ENCODE measurements at places on chromosomes 12 and 14.
A peak's percentile ranks its signal among the peaks of the same experiment; 100 is the strongest.

DNA sequence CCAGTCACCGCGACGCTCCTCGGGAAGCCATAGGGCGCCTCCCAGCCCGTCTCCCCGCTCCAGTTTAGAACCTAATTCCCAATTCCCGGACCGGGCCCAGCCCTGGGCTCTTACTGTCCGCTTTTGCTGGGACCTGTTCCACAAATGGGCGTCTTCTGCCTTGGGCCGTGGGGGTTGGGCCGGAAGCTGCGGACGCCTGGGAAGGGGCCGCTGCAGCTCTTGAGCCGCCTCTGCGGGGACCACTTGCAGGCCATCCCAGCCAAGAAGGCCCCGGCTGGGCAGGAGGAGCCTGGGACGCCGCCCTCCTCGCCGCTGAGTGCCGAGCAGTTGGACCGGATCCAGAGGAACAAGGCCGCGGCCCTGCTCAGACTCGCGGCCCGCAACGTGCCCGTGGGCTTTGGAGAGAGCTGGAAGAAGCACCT is 797 bp downstream of the UNG start:
- DNase-seq, result no peak

DNA sequence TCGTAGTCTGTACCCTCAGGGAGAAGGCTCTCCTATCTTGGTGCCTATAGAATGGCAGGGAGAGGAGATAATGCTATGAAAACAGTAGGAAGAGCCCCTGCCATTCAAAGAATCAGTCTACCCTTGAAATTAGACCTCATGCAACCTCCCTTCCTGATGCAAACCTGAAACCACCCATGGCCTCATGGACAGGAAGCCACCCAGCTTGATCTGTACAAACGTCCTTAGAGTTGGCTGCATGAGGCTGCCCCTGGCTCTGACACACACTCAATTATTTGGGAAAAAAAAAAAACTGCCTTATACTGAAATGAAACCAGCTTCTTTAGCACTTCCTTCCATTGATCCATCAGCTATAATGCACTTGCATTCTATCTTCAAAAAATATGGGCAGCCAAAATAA is 116.6 kb upstream of the BCL2L14 start:
- DNase-seq, result no peak

GRCh38 chr14:43949400-43949799 is 557.7 kb downstream of the FSCB start:
- no peak for DNase-seq

GRCh38 chr14:93733631-93734030 is 54.7 kb downstream of the PRIMA1 start:
- DNase-seq, result no peak

GRCh38 chr12:109461846-109462756 is 15.0 kb downstream of the KCTD10 start:
- DNase-seq, result no peak

GRCh38 chr14:98200601-98201000 is 1071.4 kb downstream of the BCL11B start:
- DNase-seq, result no peak

GRCh38 chr12:119292893-119293630 is 41.5 kb upstream of the CCDC60 start:
- DNase-seq, result no peak

DNA sequence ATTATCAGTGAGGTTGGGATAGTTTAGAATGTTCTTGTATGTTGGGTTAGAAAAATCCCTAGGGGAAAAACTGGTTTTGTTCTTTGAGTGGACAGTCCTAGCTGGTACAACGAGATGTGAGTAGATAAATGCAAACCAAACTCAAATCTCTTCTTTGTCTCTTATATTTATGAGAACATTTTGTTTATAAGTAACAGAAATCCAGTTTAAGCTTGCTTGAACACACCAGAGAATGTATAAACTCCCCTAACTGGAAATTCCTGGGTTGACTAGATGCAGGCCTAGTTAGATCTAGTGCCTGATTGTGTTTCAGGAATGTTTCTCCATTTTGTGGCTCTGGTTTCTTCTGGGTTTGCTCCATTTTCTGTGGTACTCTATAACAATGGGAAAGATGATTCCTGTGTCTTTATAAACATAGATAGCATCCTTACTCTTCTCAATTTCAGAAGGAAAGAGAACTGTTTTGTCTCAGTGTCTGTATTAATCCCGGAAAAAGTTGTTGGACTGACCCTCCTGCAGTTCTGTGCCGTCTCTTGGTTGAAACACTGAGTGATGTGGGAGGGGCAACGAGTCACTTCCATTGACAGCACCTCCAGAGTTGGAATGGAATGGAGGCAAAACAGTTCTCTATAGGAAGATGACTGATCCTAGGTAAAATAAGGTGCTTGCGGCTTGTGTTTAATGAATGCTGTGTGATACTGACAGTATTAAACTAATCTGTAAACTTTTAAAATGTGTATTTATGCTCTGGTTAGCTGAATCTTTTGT is 244.8 kb downstream of the TMTC2 start:
- no peak for DNase-seq

DNA sequence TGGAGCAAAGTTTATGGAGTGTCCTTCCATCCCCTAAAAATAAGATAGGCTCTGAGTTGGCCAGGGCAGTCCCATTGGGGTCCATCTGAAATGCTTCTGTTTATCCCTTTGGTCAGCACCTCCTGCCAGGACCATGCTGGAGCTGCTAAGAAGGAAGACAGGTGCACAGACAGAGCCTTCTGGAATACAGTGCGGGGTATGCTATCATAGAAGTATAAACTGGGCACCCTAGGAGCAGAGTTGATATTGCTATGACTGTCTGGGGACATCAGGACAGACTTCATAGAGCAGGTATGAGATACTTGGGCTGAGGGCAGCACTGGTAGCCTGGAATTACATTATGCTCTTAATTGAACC is 170.4 kb upstream of the HIF1A start:
- DNase-seq, result no peak

DNA sequence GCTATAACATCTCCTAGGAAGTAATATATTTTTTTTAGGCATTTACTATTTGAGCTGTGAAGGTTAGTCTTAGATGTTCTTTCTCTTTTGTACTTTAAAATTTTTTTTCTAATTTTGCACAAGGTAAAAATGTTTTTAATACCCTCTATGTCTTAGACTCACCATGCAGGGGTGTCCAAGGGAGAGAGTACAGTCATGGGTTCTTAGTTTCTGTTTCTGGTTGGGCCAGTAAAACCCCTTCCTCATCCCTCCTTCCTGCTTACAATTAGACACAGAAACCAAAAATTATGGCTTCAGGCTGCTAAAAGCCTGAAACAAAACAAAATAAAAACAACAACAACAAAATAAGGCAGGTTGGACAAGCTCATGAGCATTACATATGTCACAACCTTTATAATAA is 193.0 kb downstream of the SYT1 start:
- DNase-seq, result no peak

- DNase-seq, result no peak
Observed at GRCh38 chr12:69030321-69030720, 97.3 kb upstream of the CPM start.

DNA sequence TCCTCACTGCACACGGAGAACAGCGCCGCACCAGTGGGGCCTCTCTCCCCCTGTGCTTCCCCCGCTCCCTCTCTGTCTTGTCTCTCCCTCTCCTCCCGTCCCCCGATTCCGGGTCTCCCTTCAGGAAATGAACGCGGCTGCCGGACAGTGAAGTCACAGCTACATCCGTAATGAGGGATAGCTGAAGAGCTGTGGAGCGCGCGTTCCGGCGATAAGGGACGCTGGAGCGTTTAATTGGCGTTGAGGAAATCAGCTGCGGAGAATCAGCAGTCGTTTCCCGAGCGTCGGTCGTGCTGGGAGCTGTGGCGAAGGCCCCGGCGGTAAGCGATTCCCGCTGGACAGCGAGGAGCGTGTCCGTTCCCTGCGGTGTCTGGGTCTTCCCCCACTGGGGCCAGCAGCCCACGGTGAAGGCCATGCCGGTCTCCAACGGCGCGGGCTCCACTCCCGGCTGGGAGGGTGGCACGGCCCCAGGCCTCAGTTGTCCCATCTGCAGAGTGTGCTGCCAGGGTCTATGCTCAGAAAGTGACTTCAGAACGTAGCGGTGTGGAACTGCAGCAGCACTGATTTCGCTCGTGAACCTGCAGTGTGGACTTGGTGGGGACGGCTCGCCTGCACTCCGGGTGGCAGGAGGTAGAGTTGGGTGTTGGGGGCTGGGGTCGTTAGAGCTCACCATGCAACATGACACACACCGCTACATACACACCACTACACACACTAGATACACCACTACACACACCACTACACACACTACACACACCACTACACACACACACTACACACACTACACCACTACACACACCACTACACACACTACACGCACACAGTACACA is 10.9 kb downstream of the NOC4L start:
- no peak for DNase-seq

DNA sequence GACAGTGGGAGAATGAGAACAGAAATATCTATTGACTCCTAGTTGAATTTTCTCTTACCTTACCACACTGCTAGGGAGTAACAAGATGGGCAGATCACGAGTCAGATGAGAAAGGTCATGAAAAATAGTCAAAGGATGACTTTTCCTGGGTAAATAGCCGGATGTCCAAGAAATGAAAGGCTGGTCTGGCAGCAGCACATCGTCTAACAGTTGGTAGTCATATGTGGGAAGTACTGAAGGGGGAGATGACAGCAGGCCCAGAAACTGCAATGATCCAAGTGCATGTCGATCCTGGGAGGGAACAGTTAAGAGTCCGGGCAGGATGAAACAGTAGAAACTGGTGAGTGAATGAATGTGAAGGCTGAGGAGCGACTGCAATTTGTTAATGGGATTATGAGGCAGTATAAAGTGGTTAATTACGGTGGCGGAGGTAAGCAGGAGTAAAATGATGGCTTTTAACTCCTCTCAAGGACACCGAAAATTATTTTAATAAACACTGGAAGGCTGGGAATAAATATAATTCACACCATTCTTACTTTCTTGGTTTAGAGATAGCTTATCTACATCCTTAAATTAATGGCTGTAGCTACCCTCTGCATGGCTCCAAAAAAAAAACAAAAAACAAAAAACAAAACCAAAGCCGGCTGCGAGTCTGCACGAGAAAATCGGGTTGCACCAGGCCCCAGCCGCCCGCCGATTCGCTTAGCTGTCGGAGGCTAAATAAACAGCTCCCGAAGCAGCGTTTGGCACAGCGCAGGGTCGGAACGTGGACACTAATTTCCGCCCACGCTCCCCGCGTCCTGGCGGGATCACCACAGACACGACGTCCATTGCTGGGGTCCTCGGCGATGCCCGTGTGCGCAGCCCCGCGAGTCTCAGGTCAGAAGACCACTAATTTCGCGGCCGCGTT is 1.0 kb upstream of the ERC1 start:
- no peak for DNase-seq

DNA sequence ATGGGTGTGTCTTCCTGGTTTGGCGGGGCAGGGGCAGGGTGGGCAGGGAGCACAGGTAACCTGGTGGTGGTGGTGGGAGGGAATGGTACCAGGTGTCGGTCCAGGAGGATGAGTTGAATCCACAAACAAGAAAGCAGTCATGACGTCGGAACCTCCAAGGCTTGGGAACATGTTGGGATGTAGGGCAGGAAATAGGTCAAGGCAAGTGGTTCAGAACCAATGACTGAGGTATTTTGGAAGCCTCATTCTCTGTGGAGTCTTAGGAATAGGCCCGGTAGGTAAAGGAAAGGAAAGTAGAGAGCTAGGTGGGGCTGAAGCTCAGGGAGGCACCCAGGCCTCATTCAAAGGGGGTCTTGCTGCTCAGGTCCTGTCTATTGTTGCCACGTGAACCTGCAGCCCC is 39.1 kb upstream of the TMED10 start:
- no peak for DNase-seq

GRCh38 chr12:5548152-5548943 is 116.4 kb downstream of the NTF3 start:
- DNase-seq, result no peak

DNA sequence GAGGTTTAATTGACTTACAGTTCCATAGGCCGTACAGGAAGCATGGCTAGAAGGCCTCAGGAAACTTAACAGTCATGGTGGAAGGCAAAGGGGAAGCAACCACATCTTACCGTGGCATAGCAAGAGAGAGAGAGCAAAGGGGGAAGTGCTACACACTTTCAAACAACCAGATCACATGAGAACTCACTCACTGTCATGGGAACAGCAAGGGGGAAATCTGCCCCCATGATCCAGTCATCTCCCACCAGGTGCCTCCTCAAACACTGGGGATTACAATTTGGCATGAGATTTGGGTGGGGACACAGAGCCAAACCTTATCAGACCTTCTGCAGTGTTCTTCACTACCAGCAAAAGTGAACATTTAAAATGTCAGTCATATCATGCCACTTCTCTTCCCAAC is 58.9 kb downstream of the USP15 start:
- no peak for DNase-seq

DNA sequence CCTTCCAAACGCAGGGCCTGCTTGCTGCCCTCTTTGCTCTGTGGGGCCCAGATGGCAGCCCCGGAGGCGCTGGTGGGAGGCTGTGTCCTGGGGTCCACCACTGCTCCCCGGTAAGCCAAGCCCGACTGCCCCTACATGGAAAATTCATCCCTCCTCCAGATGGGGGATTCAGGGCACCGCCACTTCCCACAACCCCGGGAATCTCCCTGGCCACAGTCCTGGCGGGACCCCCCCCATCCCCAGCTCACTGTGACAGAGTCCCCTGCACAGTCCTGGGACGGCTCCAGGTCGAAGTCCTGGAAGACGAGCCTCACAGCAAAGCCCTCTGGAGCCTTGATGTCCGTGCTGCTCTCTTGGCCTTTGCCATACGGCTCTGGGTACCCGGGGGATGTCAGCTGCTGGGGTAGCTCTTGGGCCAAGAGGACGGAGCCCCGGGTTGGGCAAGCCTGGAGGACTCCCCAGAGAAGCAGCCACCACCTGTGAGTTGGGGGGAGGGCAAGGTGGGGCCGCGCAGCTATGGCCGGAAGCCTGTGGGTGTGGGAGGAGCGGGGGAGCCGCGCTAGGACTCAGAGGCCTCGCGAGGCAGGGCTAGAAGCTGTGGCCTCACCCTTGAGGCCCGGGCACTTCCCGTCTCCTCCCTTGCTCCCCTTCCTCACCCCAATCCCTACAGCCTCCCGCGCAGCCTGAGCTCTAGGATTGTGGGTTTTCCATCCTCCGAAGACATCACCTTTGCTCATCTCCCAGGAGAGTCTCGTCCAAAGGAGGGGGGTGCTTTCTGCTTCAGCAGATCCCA is 815 bp downstream of the C1RL start:
- peak; percentile 38 for DNase-seq

GRCh38 chr12:106084014-106084671 is 54.6 kb downstream of the NUAK1 start:
- no peak for DNase-seq

- DNase-seq, result peak; percentile 19
Observed at GRCh38 chr14:55000381-55000780, 26.5 kb downstream of the WDHD1 start.

Measured in T-helper 2 cell (primary cell).